T-cell (primary cell): ENCODE measurements at places on chromosomes 12 and 14. TPM values are rescaled to one million over a fixed set of nuclear protein-coding genes. Genes with fewer than 3 reads are reported as not detected.

Gene KRT71
- total RNA-seq, result not detected

Gene GPR65
- 8.9 TPM for total RNA-seq

Gene CFAP251
- total RNA-seq, result 0.61 TPM

Gene BMAL2
- total RNA-seq, result 0.28 TPM

Gene B4GALNT1
- not detected for total RNA-seq

Gene CD69
- 746 TPM for total RNA-seq

Gene TMED8
- 6.6 TPM for total RNA-seq

Gene PROX2
- total RNA-seq, result not detected

Gene FLVCR2
- 1.3 TPM for total RNA-seq
